H7 (cell line): ENCODE measurements at places on chromosomes 7 and 10.

GRCh38 chr10:98302741-98303365 is 34.9 kb upstream of the LOXL4 start:
- no peak for DNase-seq

GRCh38 chr7:121384265-121384664 is 11.8 kb downstream of the FAM3C start:
- no peak for DNase-seq

DNA sequence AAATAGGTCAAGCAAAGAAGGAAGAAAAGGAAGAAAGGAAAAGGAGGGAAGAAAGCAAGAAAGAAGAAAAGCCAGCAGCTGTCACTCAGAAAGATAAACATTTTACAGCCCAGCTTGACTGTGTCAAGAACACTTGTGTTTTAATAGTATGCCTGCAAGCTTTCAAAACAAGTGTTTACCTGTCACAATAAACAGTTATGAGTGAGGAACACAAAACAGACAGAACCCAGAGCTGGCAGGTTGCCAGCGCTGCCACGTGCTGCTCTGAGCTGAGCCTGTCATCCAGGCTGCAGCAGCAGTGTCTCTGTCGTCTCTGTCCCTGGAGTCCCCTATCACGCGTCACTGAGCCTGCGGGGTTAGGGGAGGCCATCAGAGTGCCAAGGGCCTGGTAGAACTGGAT is 827.6 kb upstream of the AUTS2 start:
- no peak for DNase-seq

DNA sequence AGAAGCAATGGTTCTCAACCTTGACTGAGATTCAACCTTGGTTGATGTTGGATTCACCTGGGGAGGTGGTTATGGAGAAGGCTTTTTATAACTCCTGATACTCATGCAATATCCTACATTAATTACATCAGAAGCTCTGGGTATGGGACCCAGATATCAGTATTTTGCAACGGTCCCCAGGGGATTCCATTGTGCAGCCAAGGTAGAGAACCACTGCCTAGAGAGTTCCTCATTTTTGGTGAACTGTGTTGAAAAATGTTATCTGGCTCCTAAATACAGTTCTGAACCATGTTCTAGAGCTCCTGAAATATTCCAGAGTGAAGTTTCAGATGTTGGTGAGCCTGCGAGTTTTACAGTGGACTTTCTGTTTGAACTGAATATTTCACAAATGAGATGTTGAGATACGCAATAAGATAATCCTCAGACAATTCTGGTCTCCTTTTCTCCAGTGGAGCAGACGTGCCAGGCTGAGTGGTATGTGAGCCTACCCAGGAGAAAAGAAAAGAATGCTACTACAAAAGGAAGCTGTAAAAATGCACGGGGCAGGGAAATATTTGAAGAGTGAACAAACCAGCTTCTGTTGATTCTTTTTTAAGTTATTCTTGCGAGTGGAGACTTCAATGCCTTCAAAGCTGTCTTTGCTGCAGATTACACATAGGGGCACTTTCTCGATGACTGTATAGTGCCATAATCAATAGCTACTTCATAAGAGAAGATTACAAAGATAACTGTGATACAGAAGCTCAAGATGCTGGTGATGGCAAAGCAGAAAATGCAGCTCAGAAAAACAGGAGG is 13.6 kb upstream of the C10orf120 start:
- no peak for DNase-seq

DNA sequence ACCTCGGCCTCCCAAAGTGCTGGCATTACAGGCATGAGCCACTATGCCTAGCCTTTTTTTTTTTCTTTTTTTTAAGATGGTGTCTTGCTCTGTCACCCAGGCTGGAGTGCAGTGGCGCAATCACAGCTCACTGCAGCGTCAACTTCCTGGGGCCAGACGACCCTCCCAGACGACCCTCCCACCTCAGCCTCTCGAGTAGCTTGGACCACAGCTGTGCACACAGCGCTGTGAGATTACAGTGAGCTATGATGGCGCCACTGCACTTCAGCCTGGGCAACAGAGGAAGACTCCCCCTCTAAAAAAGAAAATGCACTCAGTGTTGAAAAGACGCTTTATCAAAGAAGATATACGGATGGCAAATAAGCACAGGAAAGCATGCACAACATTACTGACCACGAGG is 16.5 kb upstream of the WIPI2 start:
- no peak for DNase-seq
